Stimulated activated CD4-positive, alpha-beta T cell treated with anti-CD3 and anti-CD28 coated beads, Interleukin-4, amount 100 ng/mL, for 4 hours (primary cell): ENCODE measurements at places on chromosomes 4 and X.

DNA sequence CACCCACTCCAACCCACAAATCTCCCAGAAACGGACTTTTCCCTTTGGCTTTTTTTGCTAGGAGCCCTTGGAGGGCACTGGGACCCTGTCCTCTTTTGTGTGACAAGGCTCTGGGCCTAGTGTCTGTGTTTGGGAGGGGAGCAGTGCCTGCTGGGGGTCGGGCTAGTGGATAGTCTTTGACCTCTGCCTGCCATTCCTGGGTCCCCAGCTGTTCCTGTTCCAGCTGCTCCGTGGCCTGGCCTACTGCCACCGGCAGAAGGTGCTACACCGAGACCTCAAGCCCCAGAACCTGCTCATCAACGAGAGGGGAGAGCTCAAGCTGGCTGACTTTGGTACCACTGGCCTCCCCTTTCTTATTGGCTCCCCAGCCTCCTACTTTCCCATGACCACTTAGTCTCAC is 6.7 kb upstream of the USP11 start:
- no peak for DNase-seq

DNA sequence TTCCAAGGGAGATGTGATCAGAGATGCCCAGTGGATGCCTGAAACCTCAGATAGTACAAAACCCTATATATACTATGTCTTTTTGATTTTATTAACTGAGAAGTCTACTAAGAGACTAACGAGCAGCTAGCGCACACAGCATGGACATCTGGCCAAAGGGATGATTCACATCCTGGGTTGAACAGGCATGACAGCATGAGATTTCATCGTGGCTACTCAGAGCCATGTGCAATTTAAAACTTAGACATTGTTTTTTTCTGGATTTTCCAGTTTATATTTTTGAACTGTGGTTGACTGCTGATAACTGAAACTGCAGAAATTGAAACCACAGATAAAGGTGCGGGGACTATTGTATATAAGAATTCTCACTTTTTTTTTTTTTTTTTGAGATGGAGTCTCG is 2252.9 kb upstream of the AGA start:
- DNase-seq, result no peak

DNA sequence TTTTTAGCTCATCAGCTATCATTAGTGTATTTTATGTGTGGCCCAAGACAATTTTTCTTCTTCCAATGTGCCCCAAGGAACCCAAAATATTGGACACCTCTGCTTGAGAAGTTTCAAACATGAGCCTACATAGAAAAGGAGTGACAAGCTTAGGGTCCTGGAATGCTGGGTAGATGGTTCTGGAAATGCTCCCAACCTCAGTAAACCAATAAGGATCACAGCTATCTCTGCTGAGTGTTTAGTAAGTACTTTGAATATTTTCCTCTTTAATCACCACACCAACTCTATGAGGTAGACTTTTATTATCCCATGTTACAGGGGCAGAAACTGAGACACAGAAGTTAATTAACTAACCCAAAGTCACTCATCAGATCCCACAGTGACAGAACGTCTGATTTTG is 164.9 kb upstream of the KLF3 start:
- no peak for DNase-seq

DNA sequence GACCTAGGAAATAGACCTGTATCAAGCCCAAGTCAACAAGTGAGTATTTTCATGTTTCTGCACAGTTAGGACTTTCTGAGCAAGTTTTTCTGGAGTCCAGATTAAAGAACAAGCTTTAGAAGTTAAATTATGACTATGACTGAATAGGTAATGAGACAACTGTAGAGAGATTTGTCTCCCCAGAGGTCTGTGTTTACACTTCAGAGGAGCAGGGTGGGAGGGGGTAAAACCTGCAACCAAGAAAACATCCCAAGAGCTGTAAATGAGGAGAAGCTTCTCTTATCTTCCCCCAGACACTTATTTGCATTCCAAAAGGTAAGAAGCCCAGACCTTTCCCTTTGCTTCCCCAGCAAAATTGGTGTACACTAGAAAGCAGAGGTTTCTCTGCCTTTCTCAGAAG is 22.1 kb upstream of the CEP135 start:
- DNase-seq, result no peak

GRCh38 chr4:173264684-173265185 is 69.4 kb downstream of the HMGB2 start:
- DNase-seq, result peak; percentile 9

DNA sequence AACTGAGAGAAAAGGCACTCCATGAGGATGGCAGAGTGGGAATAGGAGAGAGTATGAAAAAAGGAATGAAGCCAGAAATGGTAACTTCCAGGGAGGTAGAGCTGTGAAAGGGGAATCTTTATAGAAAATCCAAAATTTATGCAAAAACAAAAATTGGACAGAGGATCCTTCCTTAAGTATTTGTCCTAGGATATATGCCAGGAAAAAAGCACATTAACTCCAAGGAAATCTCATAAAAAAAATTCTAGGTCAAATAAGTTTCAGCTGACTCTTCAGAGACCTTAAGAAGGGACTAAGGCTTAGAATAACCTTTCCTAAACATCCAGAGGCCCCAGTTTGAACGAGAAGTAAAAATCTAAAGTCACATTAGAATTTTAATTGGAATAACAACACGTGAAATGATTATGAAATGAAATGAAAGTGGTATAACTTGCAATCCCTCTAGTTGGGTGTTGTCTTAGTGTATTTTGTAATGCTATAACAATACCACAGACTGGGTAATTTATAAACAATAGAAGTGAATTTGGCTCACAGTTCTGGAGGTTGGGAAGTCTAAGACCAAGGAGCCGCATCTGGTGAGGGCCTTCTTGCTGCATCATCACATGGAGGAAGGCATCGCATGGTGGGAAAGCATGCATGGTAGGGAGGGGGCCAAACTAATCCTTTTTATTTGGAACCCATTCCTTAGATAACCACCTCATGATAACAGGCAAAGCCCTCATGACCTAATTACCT is 145.4 kb upstream of the RXFP1 start:
- DNase-seq, result no peak

- no peak for DNase-seq
These were observed 135.0 kb upstream of the IL15 start for GRCh38 chr4:141501395-141501794.
